Stimulated activated CD8-positive, alpha-beta memory T cell treated with anti-CD3 and anti-CD28 coated beads, Interleukin-4, amount 100 ng/mL, for 24 hours (primary cell): ENCODE measurements at places on chromosomes 16 and 17.

DNA sequence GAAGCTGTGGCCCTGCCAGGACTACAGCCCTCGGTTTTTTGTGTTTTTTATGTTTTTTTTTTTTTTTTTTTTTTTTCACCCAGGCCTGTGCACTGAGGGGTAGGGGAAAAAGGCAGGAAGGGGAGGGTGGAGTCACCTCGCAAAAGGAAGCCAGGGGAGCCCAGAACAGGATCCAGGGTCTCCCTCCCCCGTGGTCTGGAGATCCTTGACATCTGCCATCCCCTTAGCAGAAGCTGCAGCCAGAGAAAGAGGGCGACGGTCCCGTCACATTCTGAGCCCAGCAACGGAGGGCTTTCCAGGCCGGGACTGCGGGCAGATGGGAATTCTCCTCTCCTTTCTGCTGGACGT is 29.1 kb upstream of the PHOSPHO1 start:
- no peak for DNase-seq

DNA sequence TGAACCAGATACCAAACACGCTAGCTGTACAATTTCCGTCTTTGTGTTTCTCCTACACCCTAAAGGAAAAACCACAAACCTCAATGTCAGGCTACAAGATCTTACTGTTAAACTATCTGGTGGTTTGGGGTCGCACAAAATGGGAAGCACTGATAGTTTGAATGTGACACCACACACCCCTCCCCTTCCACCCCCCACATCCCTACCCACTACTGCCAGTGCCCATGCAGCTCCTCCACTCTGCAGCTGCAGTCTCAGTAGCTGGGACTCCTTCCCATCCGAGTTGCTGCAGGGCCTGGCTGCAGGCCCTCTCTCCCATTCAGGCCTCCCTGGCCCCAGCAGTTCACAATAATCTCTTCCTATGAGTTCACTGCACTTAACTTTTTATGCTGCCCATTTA is 18.4 kb downstream of the TRAP1 start:
- no peak for DNase-seq

DNA sequence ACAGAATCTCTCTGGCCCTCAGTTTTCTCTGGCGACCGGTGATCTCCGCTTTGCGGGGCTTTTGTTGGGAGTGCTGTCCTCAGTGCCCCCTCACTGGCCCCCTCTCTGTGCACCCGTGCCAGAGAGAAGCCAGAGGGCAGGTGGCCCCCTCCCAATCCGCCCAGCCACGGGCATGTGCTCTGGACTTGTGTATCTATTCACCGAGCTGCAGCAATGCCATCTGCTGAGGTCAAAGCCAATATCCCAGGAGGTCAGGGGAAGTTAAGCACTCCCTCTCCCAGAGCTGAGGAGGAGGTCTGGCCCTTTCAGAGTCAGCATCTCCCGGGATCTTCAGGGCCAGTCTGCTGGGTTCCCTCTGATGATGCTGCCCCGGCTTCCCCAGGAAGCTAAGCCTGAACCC is 5.1 kb downstream of the CACNG5 start:
- DNase-seq, result no peak

DNA sequence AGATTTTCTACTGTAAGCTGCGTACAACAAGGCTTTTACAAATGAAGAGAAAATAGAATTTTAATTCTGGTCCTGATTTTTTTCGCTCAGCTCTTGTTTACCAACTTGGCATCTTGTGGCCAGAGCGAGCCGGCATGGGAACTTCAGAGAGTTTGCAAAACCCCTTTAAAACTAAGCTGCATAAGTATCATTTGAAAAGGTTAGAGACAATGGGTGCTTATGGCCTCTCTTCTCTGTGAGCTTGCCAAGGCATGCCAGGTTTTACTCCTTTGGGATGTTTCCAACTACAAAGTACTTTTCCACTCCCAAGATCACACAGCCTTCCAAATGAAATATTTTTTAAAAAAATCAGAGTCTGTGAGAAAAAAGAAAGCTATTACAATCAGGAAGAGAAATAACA is 62.4 kb upstream of the FA2H start:
- no peak for DNase-seq

DNA sequence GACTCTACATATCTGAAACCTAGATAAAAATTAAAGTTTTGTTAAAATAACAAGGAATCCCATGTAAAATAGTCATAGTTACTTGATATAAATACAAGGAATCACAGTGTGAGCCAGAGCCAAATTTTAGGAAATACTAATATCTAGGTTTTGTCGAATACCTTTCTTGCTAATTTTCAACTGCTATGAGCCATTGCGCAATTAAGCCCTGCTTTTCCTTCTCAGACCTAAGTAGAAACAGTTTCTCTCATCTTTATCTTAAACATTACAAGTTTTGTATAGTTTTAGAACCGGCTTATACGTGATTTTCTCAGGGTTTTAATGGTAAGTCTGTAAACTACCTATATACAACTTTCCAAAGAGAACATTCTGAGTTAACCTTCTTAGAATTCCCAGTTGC is 157.4 kb upstream of the NOG start:
- DNase-seq, result no peak

DNA sequence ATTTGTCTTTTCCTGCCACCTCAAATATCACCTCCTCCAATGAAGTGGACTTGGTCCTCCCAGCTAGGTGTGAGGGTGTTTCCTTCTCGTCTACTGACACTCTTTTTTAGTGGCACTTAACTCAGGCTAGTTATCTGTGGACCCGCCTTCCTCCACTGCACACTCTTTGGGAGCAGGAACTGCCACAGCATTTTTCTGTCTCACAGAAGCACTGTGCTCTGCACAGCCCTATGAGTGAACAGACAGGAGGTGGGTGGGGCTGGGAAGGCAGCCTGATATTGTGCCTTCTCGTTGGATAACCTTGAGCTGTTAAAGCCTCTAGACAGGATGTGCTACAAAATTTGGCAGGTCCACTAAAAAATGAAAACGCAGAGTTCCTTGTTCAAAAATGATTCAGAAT is 31.9 kb upstream of the HOXB13 start:
- DNase-seq, result no peak

DNA sequence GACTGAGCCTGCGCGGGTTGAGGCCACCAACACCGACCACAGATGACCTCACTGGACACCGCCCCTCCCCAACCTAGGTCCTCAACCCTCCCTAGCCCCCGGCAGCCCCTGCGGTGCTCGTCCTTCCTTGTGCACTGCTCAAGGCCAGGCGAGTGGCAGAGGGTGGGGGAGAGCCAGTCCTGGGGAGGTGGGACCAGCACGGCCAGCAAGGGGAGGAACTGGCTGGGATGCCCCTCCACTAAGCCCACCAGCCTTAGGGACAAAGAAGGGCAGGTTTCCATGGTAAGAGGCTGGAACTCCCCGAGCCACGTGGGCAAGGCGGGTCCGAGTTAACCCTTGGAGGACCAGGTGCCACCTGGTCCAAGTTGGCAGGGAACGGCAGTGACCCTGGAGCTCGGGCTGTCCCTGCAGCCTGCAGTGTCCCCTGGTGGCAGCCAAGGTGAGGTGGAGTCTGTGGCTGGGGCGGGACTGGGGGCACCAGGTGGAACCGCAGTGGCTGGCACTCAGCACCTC is 9.2 kb downstream of the FSCN2 start:
- no peak for DNase-seq
